ENCODE measurements at places on chromosomes 12 and 14.

DNA sequence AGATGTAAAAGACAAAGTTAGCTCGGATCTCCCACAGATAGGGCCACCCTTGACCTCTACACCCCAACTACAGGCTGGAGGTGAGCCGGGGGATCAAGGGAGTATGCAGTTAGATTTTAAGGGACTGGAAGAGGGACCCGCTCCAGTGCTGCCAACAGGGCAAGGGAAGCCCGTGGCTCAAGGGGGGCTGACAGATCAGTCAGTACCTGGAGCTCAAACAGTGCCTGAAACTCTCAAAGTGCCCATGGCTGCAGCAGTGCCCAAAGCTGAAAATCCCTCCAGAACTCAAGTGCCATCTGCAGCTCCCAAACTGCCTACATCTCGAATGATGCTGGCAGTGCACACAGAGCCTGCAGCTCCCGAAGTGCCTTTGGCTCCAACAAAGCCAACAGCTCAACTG, 10.4 kb downstream of the NYNRIN start:
- H3K36me3 ChIP-seq = peaks cover 32% of the 10 kb centered on the region
- no peak overlapping the region for H3K27ac ChIP-seq
- peaks cover 5% of the 10 kb centered on the region for H3K4me1 ChIP-seq
- DNase-seq = no peak
- H3K27me3 ChIP-seq = peaks cover 8% of the 10 kb centered on the region

DNA sequence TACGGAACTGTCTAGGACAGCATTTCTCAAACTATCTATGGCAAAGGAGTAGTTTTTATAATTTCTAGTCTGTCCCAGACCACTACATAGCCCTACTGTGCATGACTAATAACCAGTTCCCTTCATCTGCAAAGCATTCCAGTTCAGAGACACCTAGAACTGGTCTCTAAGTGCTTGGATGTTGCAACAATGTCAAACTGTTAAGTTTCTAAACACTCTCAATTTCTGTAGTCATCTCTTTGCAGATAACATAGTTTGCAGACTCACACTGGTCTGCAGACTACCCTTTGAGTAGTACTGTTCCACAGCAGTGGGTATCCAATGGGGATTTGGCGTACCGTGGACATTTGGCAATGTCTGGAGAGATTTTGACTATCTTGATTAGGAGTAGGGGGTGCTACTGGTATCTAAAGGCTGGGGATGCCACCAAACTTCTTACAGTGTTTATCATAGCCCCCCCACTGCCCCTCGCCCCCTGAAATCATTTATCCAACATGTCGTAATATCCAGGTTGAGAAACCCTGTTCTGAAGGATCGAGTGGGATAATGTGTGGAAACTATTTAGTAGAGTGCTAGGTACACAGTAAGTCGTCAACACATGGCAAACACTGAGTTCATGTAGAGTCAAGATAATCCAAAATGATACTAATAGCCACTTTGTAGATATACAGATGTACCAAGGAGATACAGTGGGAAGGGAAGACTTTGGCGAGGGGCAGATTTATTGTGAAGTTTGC, 1.7 kb downstream of the C12orf76 start:
- H3K27me3 ChIP-seq = peaks cover 6% of the 10 kb centered on the region
- peaks cover 31% of the 10 kb centered on the region for H3K4me1 ChIP-seq
- DNase-seq = no peak
- peaks cover 20% of the 10 kb centered on the region for H3K36me3 ChIP-seq
- no peak overlapping the region for H3K27ac ChIP-seq

- DNase-seq = no peak
- H3K4me3 ChIP-seq = no peak overlapping the region
- no peaks in the 10 kb centered on the region for H3K36me3 ChIP-seq
- H3K27me3 ChIP-seq = no peaks in the 10 kb centered on the region
- no peak overlapping the region for H3K27ac ChIP-seq
Observed at GRCh38 chr12:107660861-107661415, 24.7 kb upstream of the PWP1 start.

- H3K4me3 ChIP-seq = no peak overlapping the region
- H3K27ac ChIP-seq = no peak overlapping the region
- no peak for DNase-seq
- H3K4me1 ChIP-seq = no peaks in the 10 kb centered on the region
- H3K36me3 ChIP-seq = no peaks in the 10 kb centered on the region
Observed at GRCh38 chr14:82689948-82690347, 1156.3 kb upstream of the SEL1L start.

DNA sequence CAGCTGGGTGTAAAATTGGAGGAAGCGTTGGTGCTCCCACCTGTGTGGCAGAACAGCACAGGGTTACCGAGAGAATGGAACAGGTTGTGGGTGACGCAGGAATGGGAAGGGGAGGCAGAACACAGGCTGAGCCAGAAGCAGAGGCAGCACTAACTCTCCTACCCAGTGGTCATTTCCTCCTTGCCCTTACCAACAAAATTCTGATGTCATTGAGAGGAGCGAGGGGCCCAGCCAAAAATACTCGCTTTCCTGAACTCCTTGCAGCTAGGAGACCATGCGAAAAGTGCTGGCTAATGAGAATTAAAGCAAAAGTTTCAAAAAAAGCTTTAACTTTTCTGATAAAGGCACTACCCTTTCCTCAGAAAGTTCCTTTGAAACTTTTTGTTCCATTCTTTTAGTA, 54.4 kb upstream of the HMGA2 start:
- H3K4me1 ChIP-seq = no peaks in the 10 kb centered on the region
- H3K4me3 ChIP-seq = no peak overlapping the region
- DNase-seq = no peak
- no peaks in the 10 kb centered on the region for H3K36me3 ChIP-seq
- H3K27ac ChIP-seq = no peak overlapping the region
- H3K27me3 ChIP-seq = peaks cover 5% of the 10 kb centered on the region
